Activated gamma-delta T cell treated with Interleukin-2 at 50 U/mL for 16 hours (primary cell): ENCODE measurements at places on chromosomes 1 and 21.

- no peak for DNase-seq
Observed at GRCh38 chr1:119582801-119583200, 65.3 kb downstream of the ZNF697 start.

DNA sequence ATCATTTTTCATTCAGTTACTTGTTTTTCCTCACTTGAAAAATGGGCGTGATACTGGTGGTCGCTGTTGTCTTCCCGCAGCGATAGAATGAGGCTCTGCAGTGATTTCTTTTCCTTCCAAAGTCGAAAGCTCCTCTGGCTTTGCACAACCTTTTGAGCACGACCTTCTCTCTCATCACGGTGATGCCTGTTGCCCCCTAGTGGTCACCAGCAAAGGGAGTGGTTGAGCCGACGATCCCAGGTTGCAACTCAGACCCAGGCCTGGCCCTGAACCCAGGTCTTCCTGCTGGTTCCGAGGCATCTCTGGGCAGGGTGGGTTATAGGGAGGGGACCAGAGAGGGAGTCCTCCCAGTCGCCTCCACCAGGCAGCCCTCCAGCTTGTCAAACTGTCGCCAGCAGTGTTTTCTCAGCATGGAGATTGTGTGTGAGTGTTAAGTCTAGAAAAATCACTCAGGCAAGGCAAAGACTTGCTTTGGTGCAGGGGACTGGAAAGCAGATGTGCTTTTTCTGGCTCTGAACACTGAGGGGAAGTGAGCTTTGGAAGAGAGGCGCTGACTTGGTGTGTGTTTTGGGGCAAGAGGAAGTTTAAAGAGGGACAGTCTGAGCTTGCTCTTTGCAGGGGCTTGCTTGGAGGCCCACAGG, 285.3 kb downstream of the CAMTA1 start:
- DNase-seq = peak; percentile 49

- no peak for DNase-seq
Observed at GRCh38 chr1:33234588-33234990, 21.7 kb upstream of the ZNF362 start.

- no peak for DNase-seq
Observed at GRCh38 chr1:10823000-10823401, 26.6 kb upstream of the CASZ1 start.

DNA sequence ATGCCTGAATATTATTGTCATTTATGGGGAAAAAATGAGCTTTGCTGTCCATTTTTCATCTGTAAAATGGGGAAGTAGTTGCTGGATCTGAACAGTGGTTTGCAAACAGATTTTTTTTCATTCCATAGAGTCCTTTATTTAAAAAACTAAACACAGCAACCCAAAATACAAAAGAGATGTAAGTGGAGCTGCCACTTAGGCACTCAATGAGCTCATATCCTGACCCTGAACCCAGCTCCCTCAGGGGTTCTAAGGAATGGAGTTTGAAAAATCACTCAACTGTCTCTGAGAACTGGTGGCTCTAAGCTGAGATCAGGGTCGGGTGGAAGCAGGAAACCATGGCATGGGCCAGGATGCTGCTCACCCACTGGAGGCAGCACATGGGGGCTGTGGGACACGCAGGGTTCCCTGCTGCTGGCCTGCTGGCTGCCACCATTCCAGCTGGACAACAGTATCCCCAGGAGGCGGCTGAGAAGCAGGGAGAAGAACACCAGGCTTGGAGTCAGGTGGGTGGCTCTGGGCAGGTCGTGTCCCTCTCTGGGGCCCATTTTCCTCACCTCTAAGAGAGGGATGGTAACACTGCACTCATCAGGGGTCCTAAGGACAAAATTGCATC, 9.6 kb upstream of the ECE1 start:
- no peak for DNase-seq

DNA sequence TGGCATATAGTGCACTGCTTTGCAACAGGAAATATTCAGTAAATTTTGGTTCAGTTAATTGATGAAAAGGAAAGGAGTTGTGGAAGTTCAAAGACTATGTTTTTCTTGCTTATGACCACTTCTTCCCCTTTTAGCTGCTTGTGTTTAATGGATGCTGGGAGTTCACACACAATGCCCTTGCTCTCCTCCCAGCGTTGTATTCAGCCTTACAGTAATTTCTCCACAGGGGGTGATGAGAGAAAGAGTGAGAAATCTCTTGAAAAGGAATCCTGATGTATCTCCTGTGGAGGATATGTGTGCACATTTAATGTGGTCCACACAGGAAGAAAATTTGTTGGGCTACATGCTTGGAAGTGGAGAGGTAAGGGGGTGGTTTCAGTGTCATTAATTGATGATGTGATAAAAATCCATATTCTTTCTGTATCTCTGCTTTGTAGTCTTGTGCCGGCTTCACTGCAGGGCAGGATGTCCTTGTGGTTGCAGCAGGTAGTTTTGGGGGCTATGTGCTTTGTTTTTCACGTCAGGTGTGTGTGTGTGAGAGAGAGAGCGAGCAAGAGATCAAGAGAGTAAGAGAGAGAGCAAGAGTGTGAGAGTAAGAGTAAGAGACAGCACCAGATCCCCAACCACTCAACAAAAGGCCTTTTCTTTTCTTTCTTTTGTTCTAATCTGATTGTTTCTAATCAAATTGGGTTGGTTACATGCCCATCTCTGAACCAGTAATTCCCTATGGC, 204.4 kb downstream of the RWDD3 start:
- no peak for DNase-seq
